ENCODE measurements at places on chromosomes 1 and 21.

DNA sequence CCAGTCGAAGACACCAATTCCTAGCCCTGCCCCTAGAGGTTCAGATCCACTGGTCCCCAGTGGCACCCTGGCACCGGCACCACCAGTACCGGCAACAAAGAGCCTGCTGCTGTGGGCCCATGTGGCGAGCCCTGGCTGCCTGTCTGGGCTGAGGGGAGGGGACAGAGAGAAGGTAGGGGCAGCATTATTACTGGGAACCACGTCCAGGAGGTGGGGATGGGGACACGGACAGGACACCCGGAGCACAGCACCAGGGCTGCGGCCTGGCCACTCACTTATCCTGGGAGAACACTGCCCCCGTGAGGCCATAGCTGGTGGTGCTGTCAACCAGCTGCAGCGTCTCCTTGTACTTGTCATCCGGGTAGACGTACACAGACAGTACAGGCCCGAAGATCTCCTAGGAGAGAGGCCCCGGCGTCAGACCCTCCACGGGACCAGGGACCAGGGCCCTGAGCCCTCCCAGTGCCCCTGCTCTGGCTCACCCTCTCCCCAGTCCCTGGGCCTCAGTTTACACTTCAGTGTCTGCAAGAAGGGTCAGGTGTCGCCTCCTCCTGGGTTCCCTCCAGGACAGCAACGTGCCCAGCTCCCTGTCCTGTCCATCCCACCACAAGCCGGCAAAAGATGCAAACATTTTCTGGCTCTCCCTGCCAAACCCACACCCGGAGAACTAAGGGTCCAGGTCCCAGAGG, 15.8 kb upstream of the TAS1R2 start:
- peak; percentile 26 for DNase-seq

DNA sequence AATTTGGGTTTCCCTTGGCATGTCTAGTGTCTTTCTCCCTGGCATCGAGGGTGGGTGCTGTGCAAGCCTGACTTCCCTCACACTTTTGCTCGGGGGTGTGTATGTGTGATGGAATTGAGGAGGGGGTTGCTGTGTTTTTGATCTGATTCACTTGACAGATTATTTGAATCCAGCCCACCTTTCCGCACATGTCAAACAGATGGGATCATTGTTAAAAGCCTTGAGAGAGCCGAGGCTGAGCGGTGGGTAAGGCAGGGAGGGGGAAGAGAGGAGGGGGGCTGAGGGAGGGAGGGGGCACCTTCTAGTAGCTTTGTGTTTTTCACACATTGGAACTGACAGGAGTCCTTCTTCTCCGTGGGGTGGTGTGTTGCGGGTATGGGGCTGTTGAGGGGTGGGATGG, 90.0 kb downstream of the PAPPA2 start:
- no peak for DNase-seq

GRCh38 chr1:189131576-189131975, 1346.1 kb downstream of the BRINP3 start:
- no peak for DNase-seq

GRCh38 chr1:90712153-90712856, 4.8 kb downstream of the BARHL2 start:
- no peak for DNase-seq

DNA sequence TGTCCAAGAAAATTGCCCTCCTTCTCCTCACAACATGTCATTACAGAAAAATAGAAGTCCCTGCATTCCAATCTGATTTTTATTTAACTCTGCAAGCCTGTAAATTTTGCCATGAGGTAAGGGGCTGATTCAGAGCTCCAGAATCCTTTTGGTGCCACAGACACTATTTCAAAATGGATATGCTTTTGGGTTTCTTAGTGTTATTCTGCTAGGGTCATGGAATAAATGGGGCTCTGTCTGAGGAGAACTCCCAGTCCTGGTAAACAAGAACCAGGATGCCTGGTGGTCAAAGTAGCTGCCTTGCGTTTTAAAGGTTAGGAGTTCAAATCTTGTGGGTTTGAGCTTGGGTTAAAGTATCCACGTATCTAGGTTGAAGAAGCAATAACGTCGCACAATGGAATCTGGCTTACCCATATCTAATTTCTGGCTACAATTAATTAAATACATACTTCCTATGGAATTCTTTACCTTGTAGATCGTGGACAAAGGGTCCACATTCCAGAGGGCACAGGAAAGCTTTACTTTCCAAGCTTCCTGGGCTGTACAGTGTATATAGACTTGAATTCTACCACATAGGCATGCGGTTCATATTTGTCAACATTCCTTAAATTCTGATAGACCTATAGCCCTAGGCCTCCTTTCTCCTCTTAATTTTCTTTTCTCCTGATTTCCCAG, 98.0 kb upstream of the CDC42BPA start:
- DNase-seq: no peak

DNA sequence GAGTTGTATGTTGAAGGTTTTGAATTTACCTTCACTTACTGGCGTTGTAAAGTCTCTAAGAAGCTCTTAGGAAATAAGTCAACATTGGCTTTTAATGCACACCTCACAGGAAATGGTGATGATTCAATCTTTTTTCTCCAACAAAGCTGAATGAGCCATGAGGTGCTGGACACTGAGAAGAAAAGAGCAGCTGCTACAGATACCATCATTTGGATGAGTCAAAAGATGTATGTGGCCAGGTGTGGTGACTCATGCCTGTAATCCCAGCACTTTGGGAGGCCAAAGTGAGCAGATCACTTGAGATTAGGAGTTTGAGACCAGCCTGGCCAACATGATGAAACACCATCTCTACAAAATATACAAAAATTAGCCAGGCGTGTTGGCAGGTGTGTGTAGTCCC, 3.3 kb upstream of the IL23R start:
- DNase-seq: no peak

DNA sequence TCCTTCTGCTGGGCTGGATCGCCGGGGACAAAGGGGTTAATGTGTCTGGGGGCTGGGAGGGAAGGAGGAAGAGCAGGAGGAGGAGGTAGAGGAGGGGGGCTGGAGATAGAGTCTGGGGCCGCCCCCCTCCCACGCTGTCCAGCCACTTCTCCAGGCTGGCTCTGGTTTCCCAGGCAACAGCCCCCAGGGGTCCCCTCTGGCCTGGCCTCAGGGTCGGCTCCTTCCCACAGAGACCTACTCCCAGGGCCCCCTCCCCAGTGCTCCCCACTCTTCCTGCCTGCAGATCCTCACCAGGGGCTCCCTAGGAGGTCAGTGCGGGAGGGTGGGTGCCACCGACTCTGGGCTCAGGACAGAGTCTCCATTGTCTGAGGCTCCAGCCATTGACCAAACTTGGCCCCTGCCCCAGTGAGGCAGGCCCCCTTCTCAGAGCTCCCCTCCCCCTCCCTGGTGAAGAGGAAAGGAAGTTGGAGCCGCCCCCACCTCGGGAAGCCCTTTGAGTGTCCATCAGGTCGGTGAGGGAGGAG, 34.1 kb downstream of the ARHGEF10L start:
- DNase-seq: no peak

DNA sequence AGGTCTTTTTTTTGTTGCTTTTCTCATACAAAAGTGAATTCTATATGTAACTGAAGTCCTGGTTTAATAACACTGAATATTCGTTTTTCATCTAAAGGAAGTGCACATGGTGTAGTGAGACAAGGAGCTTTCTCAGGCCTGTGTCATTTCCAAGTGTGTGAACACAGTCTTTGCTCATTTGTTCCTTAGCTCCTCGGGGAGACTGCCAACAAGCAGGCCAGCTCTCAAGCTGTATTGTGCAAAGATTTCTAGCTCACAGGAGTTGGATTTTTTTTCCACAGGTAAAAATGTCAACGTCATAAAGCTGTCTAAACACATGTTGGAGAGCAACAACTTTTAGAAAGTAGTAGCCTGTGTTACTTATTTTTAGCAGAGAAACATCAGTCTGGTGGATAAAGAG, 87.8 kb upstream of the S1PR1 start:
- DNase-seq: no peak

- DNase-seq: no peak
These were observed 17.3 kb upstream of the FGR start for GRCh38 chr1:27652111-27652864.

- no peak for DNase-seq
These were observed 513.5 kb downstream of the LMO4 start for GRCh38 chr1:87842156-87842555.

Data from activated T-helper 1 cell treated with anti-CD3 and anti-CD28 coated beads, Interleukin-2, amount 50 U/mL, for 16 hours (primary cell).